ENCODE measurements at places on chromosomes 16 and 17. TPM values are rescaled to one million over a fixed set of nuclear protein-coding genes. Genes with fewer than 3 reads are reported as not detected.

GRCh38 chr16:24670623-24671454 is 58.6 kb upstream of the TNRC6A start:
- peak; percentile 54 for DNase-seq
- peaks cover 16% of the 10 kb centered on the region for H3K4me1 ChIP-seq
- no peak overlapping the region for H3K4me3 ChIP-seq
- H3K27me3 ChIP-seq: peaks cover 3% of the 10 kb centered on the region
- peak overlapping the region; percentile 85 for H3K27ac ChIP-seq

Gene CTRB1
- not detected for total RNA-seq

DNA sequence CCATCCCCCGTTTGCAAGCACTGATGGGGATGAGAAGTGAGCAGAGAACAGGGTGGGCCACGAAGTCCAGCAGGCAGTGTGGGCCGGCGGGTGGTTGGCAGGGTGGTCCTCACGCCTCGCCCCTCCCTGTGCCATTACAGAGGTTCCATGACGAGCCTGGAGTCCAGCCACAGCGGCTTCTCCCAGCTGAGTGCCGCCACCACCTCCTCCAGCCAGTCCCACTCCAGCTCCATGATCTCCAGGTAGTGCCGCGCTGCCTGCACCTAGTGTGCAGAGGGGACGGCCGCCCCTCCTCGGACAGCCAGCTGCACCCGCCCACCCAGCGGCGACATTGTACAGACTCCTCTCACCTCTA is 73.0 kb downstream of the SEC14L1 start:
- DNase-seq: no peak
- H3K4me3 ChIP-seq: no peak overlapping the region
- H3K4me1 ChIP-seq: no peaks in the 10 kb centered on the region

- peak overlapping the region; percentile 85 for H3K27ac ChIP-seq
- peaks cover 18% of the 10 kb centered on the region for H3K4me1 ChIP-seq
- no peaks in the 10 kb centered on the region for H3K27me3 ChIP-seq
- DNase-seq: no peak
- H3K4me3 ChIP-seq: peak overlapping the region; percentile 82
These were observed 489 bp downstream of the ZC3H18 start for GRCh38 chr16:88570691-88571092.

Gene NHLRC4
- total RNA-seq: 2.3 TPM

GRCh38 chr16:89290887-89291286 is 73.4 kb downstream of the ZNF778 start:
- no peak overlapping the region for H3K27ac ChIP-seq
- no peaks in the 10 kb centered on the region for H3K4me1 ChIP-seq
- H3K4me3 ChIP-seq: no peak overlapping the region
- DNase-seq: no peak
- peaks cover 7% of the 10 kb centered on the region for H3K36me3 ChIP-seq

DNA sequence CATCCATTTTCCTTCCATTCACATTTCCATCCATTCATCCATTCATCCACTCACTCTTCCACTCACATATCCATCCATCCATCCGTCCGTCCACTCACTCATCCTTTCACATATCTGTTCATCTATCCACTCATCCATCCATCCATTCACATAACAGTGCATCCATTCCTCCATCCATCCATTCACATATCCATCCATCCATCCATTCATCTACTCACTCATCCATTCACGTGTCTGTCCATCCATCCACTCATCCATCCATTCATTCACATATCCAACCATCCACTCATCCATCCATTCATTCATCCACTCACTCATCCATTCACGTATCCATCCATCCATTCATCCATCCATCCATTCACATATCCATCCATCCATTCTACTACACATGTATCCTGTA is 42.6 kb downstream of the SCNN1G start:
- no peak for DNase-seq
- H3K36me3 ChIP-seq: no peaks in the 10 kb centered on the region
- H3K4me3 ChIP-seq: no peak overlapping the region
- H3K27ac ChIP-seq: no peak overlapping the region
- H3K27me3 ChIP-seq: peaks cover 33% of the 10 kb centered on the region

GRCh38 chr16:50335196-50335958 is 33.4 kb downstream of the BRD7 start:
- H3K27me3 ChIP-seq: no peaks in the 10 kb centered on the region
- H3K36me3 ChIP-seq: peaks cover 28% of the 10 kb centered on the region
- no peak for DNase-seq
- peaks cover 3% of the 10 kb centered on the region for H3K4me1 ChIP-seq
- no peak overlapping the region for H3K27ac ChIP-seq

DNA sequence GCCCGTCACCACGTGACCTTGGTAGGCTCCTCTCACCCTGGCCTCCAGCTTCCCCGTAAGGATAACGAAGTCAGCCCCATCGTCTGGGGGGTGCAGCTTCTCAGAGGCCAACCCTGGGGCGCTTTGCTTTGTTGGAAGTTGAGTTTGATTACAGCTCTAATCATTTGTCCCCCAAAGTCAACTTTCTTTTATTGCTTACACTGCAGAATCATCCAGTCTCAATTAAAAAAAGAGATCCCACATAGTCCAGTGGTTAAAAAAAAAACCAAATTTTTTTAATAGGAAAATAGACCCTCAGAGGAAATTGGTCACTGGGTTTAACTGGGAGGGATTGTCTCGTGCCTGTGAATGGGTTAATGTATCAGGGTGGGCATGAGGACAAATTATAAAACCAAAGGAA is 7.8 kb upstream of the GPRC5C start:
- no peak overlapping the region for H3K27ac ChIP-seq
- peaks cover 19% of the 10 kb centered on the region for H3K4me1 ChIP-seq
- no peak overlapping the region for H3K4me3 ChIP-seq
- DNase-seq: no peak
- H3K36me3 ChIP-seq: no peaks in the 10 kb centered on the region
- H3K27me3 ChIP-seq: peaks cover 6% of the 10 kb centered on the region

DNA sequence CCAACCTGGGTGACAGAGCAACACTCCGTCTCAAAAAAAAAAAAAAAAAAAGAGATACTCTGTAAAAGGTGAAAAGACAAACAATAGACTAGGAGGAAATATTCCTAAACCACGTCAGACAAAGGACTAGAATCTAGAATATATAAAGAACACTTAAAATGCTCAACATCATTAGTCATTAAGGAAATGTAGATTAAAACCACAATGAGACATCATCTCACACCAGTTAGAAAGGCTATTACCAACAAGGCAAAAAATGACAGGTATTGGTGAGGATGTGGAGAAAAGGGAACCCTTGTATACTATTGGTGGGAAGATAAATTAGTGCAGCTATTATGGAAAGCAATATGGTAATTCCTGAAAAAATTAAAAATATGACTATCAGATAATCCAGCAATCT is 903.1 kb upstream of the SOX9 start:
- peaks cover 4% of the 10 kb centered on the region for H3K36me3 ChIP-seq
- H3K4me3 ChIP-seq: no peak overlapping the region
- H3K27me3 ChIP-seq: no peaks in the 10 kb centered on the region
- H3K27ac ChIP-seq: no peak overlapping the region

DNA sequence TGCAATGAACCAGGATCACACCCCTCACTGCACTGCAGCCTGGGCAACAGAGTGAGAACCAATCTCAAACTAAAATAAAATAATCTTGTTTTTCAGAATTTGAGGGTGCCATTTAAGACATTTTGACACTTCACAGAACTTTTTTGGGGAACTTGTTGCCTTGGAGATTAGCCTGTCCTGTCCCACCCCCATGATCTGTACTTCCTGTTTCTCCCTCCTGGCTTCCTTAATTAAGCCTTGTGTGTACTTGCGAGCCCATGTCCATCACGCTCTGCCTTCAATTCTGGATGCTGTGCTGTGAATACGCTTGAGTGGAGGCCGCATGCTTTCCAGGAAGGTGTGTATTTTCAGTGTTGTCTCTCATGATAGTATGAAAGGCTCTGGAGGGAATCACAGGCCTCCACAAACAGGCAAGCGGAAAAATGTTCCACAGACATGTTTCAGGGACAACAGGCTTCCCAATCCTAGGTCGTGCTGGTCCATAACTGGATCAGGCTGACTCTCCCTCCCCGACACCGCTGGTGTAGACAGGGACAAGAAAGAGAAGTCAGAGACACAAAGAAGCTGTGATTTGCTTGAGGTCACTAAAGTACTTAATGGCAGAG is 56.9 kb downstream of the NOS2 start:
- no peaks in the 10 kb centered on the region for H3K36me3 ChIP-seq
- H3K4me3 ChIP-seq: no peak overlapping the region
- H3K27me3 ChIP-seq: no peaks in the 10 kb centered on the region
- no peak overlapping the region for H3K27ac ChIP-seq
- DNase-seq: no peak

- H3K4me3 ChIP-seq: no peak overlapping the region
- H3K4me1 ChIP-seq: peaks cover 8% of the 10 kb centered on the region
- peaks cover 23% of the 10 kb centered on the region for H3K27me3 ChIP-seq
These were observed 263.9 kb downstream of the C16orf95 start for GRCh38 chr16:87053016-87053982.

Gene IL17C
- total RNA-seq: not detected

DNA sequence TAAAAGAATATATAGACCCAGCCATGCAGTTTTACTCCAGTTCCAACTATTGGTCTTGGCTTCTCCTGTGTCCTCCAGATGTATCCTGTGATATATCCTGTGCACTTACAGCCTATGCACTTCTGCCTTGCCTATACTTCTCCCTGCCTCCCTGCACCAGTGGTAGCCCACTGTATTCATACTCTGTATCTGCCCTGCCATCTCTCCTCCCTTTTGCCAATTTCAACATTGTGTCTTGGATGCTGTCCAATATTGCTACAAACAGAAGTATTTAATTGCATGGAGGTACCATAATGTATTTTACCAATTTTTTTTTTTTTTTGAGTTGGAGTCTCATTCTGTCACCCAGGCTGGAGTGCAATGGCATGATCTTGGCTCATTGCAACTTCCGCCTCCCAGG is 242.7 kb downstream of the HAPSTR1 start:
- no peak for DNase-seq
- H3K27ac ChIP-seq: no peak overlapping the region
- H3K36me3 ChIP-seq: no peaks in the 10 kb centered on the region
- no peak overlapping the region for H3K4me3 ChIP-seq
- H3K27me3 ChIP-seq: peaks cover 17% of the 10 kb centered on the region

Gene CDYL2
- total RNA-seq: 4.6 TPM

Gene TMEM220
- total RNA-seq: 5.7 TPM

DNA sequence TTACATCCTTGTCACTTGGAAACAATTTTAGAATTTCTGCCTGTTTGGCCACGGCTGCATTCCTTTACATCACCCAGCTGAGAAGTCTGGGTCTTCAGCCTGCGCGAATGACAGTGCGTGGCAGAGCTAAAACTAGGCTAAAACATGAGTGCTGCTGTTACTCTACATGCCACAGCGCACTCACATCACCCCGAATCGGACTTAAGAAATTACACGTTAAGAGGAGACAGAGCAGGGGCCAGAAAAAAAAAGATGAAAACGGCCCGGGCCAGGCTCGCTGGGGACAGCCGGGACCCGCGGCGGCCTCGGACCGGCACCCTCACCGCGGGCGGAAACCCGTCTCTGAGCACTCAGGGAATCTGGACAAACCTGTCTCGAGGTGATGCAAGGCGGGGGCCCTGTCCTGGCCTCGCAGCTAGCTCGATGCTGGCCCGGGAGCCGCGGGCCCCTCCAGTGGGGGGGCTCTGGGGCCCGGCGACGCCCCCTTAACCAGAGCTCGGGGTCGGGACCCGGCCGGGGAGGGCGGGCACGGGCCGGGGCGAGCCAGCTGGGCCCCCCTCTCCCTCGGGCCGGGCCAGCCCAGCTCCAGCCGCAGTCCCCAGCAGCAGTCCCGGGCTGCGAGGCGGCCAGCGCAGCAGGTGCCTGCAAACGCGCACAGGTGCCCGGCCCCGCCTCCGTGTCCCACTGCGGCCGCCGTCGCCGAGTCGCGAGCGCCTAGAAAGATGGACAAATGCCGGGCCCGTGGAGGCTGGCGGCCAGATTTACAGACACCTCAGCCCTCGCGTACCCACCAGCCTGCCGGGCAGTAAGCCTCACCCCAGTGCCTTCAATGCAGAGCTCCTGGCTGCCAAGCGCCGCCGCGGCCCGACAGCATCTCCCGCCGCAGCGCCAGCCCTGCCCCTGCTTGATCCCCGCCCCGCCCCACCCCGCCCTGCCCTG is at the start of gene AKTIP:
TSS of gene AKTIP (minus strand) at position 879 of the 939 bp plus-strand sequence. CDS start 2,950 bp downstream, outside the sequence.
- peak within 1 kb of the TSS; percentile 90 for H3K4me3 ChIP-seq
- peaks cover 43% of the 10 kb centered on the region for H3K4me1 ChIP-seq
- H3K36me3 ChIP-seq: peaks cover 9% of the 10 kb centered on the region
- peak within 1 kb of the TSS; percentile 98 for H3K27ac ChIP-seq
- DNase-seq: peak; percentile 67

DNA sequence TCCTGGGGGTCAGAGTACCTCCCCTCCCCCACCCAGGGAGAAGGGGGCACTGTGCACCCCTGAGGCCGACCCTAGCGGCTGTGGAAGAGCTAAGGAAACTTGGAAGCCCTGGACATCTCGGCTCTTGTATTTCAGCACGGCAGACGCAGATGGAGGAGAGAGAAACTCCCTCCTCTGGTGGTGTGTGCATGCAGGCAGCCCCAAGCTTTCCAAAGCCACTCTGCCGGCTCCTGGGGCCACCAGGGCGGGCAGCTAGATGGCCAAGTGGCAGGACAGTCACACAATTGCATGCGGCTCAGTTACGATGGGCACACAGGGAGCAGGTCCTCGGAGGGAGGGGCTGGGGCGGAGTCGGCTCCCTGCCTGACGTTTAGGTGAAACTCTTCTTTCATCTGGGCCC is 195.5 kb downstream of the RBFOX3 start:
- no peak overlapping the region for H3K27ac ChIP-seq
- no peaks in the 10 kb centered on the region for H3K4me1 ChIP-seq
- H3K27me3 ChIP-seq: peaks cover 57% of the 10 kb centered on the region
- DNase-seq: no peak
- H3K4me3 ChIP-seq: no peak overlapping the region
- H3K36me3 ChIP-seq: no peaks in the 10 kb centered on the region

DNA sequence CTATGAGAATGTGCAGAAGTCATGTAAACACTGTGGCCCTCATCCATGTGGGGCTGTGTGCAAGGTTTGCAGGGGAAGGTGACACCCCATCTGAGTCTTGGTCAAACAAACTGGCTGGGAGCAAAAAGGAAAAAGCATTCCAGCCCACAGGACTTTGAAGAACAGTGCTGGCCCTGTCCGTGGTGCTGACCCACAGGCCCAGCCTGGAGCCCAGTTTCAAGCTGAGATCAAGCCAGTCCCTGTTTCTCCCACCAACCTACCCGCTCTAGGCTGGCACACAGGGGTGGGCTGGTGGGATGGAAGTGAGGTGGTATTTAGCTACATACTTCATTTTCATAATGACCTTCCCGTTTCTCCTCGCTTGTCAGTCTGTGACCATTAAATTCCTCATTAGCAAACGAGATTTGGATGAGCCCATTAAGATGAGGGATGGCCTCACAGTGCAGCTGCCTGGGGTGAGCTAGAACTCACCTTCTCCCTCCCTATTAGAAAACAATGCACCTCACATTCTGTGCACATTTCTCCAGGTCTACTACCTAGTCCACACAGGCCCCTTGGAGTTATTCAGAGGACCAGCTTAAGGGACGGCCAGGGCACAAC is 12.6 kb upstream of the RPL38 start:
- no peak for DNase-seq
- no peak overlapping the region for H3K4me3 ChIP-seq
- H3K27me3 ChIP-seq: peaks cover 59% of the 10 kb centered on the region

All from mesothelial cell of epicardium (in vitro differentiated cells).